ENCODE measurements at places on chromosomes 7 and 10.

DNA sequence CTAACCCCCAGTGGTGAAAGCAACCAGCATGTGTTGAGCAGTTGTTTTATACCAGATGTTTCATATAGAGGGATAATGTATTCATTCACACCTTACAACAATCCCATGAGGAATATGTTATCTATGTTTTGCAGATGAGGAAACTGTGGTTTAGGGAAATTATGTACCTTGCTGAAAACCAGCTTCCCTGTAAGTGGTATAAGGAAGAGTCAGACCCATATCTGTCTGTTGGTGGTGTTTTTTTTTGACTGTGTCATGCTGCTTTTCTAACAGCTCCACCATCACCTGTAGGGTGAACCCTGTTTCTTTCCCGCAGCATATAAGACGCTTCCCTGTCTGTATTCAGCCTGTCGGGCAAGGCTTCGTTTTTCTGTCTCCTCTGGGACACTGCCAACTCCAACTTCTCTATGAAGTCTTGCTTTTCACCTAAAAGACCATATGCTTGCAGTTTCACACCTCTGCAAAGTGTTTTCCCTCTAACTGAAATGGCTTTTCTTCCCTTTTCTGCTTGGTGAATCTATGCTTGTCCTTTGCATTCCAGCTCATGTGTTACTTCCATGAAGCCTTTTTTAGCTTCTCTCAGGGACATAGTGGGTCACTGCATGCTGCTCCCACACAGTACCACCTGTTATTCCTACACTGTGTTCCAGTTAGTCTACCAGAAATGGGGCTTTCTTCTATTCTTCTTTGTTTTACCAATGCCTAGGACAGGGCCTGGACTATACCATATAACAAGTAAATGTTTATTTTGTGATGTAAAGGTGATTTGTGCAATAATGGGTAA is 92.8 kb downstream of the ST7 start:
- DNase-seq: no peak

DNA sequence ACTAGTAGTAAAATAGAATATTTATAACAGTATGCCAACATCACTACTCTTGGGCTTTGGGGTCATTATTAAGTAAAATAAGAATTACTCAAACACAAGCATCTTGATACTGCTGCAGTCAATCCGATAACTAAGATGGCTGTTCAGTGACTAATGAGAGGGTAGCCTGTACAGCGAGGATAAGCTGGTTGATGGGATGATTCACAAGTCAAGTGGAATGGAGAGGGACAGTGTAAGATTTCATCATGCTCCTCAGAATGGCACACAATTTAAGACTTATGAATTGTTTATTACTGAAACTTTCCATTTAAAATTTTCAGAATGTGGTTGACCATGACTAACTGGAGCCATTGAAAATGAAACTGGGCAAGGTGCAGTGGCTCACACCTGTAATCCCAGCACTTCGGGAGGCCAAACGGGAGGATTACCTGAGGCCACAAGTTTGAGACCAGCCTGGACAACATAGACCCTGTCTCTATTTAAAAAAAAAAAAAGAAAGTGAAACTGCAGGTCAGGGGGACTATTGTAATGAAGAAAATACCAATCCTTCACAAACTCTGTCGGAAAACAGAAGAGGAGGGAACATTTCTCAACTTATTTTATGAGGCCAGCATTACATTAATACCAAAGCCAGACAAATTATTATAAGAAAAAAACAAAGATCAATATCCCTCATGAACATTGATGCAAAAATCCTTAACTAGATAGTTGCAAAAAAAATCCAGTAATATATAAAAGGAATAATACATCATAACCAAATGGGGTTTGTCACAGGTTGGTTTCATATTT is 11.2 kb downstream of the AVL9 start:
- DNase-seq: no peak

DNA sequence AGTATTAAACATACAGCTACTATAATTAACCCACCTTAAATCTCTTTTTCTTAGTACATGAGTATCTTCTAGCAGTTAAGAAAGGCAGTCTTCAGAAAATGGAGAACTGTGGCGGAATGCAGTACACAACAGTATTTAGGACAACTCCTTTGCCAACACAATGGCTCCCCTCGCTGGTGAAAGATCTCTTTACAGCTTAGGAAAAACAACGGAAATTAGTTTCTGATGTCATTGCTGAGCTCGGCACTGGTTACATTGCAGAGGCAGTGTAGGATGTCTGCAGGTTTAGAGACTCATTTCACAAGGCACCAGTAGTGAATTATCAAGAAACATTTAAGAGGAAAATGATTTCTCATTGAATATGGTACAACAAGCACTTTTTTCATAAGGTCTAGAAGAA is 43.4 kb downstream of the GLRX3 start:
- DNase-seq: peak; percentile 53

GRCh38 chr7:88300401-88300945 is 6.2 kb downstream of the STEAP4 start:
- DNase-seq: no peak

GRCh38 chr7:92697012-92697411 is 106.8 kb upstream of the FAM133B start:
- no peak for DNase-seq

DNA sequence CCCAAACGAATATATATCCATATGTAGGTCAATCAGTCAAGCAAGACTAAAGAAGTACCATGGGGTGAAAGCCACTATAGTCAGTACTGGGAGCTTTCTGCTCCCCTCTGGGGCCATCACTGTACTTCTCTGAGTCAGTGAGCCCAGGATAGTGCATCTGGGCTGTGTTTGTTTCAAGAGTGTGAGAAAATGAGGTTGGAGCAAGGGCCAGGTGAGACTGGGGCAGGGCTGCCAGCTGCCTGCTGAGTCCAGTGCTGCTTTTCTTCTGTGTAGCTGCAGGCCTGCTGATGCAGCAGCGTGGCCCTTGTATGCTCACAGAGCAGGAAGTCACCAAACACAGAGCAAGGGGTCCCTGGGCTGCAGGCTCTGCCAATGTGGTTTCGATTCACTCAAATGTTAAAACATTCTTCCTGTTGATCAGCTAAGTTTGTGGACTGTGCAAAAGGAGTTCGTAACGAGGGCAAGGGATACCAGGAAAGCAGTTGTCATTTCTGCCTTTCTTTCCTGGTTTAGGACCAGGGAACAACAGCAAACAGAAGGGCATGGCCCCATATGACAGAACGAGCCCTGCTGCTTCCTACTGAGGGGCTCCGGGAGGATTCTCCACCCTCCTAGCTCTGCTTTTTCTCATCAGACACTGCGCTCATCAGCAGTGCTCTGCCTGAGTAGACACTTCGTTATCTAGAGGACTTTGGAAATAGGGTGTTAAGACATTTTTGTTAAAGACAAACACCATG is 65.4 kb upstream of the TNS3 start:
- no peak for DNase-seq

- peak; percentile 66 for DNase-seq
Observed at GRCh38 chr10:67861750-67862432, 22.6 kb upstream of the SIRT1 start.

- DNase-seq: no peak
Observed at GRCh38 chr7:105980645-105981396, 17.8 kb downstream of the CDHR3 start.

GRCh38 chr7:52705768-52706167 is 329.7 kb upstream of the POM121L12 start:
- no peak for DNase-seq

- DNase-seq: no peak
Observed at GRCh38 chr7:14761510-14762296, 140.8 kb downstream of the DGKB start.

DNA sequence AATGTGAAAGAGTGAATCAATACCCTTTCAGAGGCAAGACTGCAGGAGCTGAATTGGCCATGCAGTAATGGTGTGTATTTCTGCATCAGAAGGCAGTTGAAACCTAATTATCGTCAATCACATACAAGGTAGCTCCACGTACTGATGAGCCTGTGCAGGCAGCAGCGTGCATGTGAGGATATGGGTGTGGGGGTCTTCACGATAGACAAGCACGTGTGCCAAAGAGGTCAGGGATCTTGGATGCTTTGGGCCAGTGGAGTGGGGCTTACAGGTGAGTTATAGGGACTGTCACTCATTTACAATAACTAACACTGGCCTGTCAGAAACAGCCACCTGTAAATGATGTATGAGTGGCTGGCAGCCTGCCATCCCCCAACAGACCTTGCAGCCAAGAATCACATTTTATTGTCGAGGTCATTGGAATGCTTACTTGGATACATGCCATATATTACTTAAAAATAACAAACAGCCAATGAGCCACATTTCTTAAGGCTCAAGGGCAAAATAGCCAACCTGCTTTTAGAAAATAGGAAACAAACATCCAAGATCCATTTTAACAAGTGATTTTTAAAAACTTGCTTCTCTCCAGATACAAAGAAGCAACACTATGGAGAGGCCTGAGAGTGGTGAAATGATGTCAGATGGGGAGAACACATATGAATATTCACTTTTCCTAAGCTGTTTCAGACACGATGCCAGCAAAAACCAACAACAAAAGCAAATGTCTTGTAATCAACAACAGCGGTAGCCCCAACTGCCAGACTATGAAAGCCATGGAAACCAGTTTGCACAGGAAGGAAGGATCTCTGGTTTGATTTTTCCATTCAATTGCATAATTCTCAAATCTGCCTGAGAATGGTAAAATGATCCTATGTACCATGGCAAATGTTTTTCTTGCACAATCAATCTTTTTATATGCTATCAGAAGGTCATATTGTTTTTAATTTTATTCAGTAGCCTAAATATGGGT is 210.7 kb downstream of the SKAP2 start:
- DNase-seq: peak; percentile 37

DNA sequence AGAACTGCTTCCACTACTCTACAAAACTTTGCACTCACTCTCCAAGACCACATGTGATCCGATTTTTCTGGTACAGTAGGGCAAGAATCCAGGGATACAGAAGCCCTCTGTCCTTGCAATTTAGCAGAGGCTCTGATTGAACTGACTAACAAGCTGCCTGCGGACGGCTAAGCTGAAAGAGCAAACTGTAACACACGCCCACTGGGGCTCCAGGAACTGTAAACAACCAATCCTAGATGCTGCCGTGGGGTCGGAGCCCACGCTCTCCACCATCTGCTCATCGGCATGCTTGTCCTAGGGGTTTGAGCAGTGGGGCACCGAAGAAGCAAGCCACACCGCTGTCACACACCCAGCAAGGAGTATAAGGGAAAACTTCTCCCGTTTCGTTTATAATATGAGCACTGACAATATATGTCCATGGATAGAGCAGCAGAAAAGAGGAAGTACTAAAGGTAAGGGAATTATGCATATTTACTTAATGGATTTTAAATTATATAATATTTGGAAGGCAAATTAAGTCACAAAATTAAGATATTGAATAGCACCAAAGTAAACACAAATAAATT is 634.4 kb upstream of the POT1 start:
- DNase-seq: peak; percentile 88

- no peak for DNase-seq
Observed at GRCh38 chr10:96700374-96701099, 19.8 kb downstream of the PIK3AP1 start.

- DNase-seq: no peak
Observed at GRCh38 chr10:109737626-109738025, 185.7 kb downstream of the XPNPEP1 start.

- peak; percentile 79 for DNase-seq
Observed at GRCh38 chr10:69644658-69645295, 14.7 kb downstream of the FAM241B start.

- DNase-seq: peak; percentile 16
Observed at GRCh38 chr7:44196450-44196872, 4.3 kb upstream of the YKT6 start.

- no peak for DNase-seq
Observed at GRCh38 chr7:105743351-105744090, 132.9 kb downstream of the ATXN7L1 start.

GRCh38 chr10:128116187-128116586 is 10.0 kb downstream of the MKI67 start:
- no peak for DNase-seq

DNA sequence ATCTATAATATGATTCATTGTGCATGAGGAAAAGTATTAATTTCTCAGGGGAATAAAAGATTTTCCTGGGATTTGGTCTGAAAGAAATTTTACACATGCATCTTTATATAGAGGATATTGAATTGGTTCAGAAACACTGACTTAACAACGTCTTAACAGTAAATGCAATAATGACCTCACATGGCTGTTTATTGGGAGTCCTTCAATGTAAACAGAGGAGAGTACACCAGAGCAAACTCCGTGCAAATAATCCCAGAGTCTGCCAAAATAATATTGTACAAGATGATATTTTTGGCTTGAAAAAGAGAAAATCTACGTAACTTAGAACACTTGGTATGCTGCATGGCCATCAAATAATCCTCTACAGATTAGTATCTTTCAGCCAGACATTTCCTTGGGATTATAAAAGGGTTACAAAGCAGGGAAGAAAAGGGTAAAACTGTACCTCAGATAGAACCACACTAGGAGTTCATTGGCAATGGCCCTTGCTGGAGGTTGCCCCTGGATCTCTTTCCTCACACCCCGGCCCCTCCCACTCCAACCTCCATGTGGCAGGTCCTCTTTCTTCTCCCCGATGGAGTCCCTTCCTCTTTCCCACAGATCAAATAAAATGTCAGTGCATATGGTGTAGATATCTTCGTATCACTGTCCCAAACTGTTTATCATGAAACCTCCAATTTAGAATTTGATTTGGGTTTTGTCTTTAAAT is 196.4 kb downstream of the EVX1 start:
- DNase-seq: no peak

GRCh38 chr7:90345595-90346335 is 751 bp upstream of the GTPBP10 start:
- no peak for DNase-seq

DNA sequence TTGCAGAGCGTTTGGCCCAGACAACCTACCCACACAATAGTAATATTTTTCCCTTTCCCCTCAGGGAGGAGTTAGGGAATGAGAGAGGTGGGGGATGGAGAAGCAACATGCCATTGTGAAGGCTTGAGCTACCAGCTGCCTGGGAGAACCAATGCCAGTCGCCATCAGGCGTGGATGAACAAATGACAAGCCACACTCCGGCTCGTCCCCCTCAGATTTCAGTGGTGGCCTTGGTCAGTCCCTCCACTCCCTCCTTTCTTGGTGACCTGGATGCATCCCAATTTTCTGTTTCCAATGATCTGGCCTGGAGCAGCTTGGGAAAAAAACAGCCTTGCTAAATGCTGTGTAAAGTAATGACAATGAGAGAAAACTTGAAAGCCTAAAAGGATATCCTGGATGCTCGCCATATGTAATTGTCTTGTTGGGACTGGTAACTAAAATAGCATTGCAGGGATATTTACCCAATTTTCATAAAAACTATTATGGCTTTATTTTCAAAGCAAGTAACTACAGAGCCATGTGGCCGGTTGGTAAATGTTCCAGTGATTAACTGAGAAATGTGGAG is 110.7 kb downstream of the ICA1 start:
- no peak for DNase-seq

DNA sequence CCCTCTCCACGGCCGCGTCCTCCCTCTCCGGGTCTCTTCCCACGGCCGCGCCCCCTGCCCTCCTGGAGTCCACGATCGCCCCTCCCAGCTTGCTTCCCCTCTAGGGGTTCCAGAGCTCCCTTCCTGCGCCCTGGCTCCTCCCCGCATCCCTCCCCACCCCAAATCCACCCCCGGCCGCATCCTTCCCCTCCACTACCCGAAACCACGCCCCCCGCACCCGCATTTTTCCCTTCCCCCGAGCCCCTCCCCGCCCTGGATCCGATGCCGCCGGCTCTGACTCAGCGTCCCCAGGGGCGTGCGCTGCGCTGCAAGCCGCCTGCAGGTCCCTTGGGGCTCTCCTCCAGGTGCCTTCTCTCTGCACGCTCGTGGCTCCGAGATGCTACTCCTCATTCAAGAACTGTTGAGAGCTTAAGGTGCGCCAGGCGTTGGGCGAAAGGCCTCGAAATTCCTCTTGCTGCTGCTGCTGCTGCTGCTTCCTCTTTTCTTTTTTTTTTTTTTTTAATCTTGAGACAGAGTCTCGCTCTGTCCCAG is 372 bp upstream of the TMEM130 start:
- DNase-seq: peak; percentile 79

Data from HAP-1 (cell line).